Stimulated activated CD8-positive, alpha-beta memory T cell treated with anti-CD3 and anti-CD28 coated beads, Interleukin-15, amount 100 ng/mL, for 1 hour (primary cell): ENCODE measurements at places on chromosomes 2 and 18.

- DNase-seq: no peak
Observed at GRCh38 chr2:119049968-119050704, 108.1 kb downstream of the MARCO start.

GRCh38 chr2:68726608-68727367 is 7.8 kb upstream of the ARHGAP25 start:
- DNase-seq: peak; percentile 51

GRCh38 chr18:76384114-76384790 is 110.8 kb downstream of the ZNF516 start:
- DNase-seq: no peak

DNA sequence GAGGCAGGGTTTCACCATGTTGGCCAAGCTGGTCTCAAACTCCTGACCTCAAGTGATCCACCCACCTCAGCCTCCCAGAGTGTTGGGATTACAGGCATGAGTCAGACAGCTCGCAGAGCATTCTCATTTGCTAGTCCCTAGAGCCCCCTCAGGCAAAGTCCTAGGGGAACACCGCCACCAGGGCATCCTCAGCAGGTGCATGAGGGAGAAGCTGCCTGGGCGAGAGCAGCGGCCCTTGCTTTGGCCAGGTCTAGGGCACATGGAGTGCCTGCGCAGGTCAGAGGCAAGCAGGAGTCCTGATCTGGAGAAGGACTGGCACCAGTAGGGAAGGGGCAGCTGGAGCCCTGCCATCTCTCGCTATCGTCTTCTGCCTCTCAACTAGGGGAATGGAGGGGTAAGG is 32.4 kb downstream of the NGEF start:
- DNase-seq: no peak

DNA sequence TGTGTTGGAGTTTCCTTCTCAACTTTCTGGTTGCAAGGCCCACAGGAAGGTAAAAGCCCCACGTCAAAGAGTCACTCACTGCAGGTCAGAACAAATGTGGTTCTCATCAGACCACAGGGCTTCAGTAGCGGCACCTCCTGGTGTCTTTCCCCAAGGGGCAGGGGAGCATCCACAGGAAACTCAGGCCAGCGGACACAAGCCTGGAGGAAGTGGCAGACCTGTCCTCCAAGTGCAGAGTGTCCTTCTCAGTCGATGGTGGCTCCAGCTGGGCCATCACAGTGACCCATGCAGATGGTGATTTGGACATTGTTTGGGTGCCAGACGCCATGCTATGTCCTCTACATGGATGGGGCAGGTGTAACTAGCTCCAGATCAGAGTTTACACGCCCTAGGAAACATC is 84.9 kb downstream of the ACKR3 start:
- no peak for DNase-seq

- no peak for DNase-seq
Observed at GRCh38 chr2:37555457-37555856, 116.0 kb downstream of the CDC42EP3 start.

DNA sequence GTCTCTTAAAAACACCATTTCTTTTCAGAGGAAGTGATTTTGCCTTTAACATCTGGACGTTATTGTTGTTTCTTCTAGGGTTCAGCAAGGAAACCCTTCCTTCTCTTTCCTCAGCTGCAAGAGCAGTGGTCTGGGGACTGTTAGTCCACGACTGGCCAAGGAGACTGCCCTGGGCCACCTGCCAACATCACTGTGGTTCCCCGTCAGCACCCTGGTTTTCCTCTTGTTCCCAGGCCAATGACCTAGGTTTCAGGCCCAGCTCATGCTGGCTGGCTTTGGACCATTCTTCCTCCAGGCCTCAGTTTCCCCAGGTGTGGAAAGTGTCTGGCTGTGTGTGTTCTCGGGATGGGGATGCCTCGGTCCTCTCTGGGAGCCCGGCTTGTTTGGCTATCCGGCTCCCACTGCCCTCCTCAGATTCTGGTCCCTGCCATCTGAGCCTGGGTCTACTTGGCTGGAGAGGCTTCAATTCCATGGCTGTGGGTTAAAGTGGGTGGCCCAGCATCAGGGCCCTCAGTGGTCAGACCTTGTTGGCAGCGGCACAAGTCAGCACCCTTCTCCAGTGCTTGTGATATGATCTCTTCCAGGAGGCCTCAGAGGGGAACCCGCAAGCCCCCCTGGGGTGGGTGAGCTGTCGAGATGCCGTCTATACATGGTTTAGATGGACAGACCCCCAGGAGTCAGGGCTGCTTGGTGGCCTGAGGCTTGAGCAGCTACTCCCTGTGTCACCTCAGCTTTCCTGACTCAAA is 234.3 kb upstream of the HS6ST1 start:
- no peak for DNase-seq

DNA sequence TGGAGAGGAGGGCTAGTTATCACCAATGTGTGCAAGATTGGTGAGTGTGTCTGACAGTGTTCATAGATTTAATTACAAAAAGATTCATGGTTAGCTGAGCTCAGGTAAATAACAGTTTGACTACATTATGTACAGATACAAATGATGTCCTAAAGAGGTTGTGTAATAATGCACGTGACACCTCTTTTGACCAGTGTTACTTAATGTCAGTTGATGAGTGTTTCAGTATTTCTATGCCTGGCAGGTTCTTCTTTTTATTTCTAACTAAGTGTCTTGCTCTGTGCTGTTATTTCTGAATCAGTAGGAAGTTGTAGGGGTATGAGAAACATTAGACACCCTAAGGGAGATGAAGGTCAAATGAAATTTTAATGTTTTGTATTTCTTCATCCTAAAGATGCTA is 7.9 kb upstream of the INHBB start:
- no peak for DNase-seq
